Naive thymus-derived CD4-positive, alpha-beta T cell (primary cell): ENCODE measurements at places on chromosomes 5 and 9. TPM values are rescaled to one million over a fixed set of nuclear protein-coding genes. Genes with fewer than 3 reads are reported as not detected.

DNA sequence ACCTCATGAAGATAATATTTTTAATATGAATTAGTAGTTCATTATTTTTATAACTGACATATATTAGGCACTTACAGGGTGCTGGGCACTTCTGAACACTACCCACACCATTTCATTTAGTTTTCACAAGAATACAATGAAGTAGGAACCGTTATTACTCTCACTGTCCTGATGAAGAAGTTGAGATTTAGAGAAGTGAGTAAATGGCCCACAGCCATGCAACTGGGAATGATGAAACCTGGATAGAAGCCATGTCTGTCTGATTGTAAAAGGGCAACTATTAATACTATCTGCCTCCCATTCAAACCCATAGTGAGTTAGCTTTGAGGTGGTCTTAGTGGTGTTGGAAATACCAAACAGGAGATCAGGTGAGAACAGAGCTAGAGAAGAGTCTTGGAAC is 29.6 kb upstream of the OTULINL start:
- H3K27me3 ChIP-seq = no peaks in the 10 kb centered on the region
- no peak overlapping the region for H3K4me3 ChIP-seq
- no peak for DNase-seq
- no peak overlapping the region for H3K27ac ChIP-seq
- H3K36me3 ChIP-seq = no peaks in the 10 kb centered on the region

GRCh38 chr5:170121321-170121720 is 15.6 kb downstream of the FOXI1 start:
- H3K27me3 ChIP-seq = no peaks in the 10 kb centered on the region
- no peak overlapping the region for H3K4me3 ChIP-seq
- DNase-seq = no peak
- H3K36me3 ChIP-seq = no peaks in the 10 kb centered on the region
- H3K27ac ChIP-seq = no peak overlapping the region

GRCh38 chr5:169094586-169095409 is 206.1 kb downstream of the SLIT3 start:
- no peaks in the 10 kb centered on the region for H3K36me3 ChIP-seq
- DNase-seq = no peak
- no peaks in the 10 kb centered on the region for H3K4me1 ChIP-seq

Gene C9orf85
- total RNA-seq = 4.8 TPM

Gene UNC13B
- 1.6 TPM for total RNA-seq

DNA sequence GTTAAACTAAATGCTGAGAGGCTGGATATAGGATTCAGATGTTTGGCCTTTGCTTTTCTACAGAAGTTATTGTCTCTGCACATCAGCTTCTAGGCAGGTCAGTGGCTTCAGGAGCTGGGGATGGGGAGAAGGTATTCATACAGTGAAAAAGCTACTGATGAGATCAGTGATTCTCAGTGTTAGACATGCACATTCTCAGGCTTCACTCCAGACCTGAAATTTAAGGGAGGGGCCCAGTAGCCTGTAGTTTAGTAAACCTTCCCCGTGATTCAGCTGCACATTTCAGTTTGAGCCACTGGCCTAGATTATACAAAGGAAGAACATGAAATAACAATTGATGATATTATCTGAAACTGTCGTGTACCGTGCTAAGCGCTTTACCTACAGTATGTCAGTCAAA is 127.2 kb downstream of the ARHGAP26 start:
- no peak overlapping the region for H3K4me3 ChIP-seq
- peaks cover 6% of the 10 kb centered on the region for H3K36me3 ChIP-seq
- no peaks in the 10 kb centered on the region for H3K4me1 ChIP-seq
- H3K27ac ChIP-seq = no peak overlapping the region

Gene PGM5
- not detected in 2 replicates for total RNA-seq

- H3K4me3 ChIP-seq = no peak overlapping the region
- no peak overlapping the region for H3K27ac ChIP-seq
- H3K27me3 ChIP-seq = no peaks in the 10 kb centered on the region
- H3K36me3 ChIP-seq = no peaks in the 10 kb centered on the region
- DNase-seq = no peak
Observed at GRCh38 chr5:1515311-1515920, 8.3 kb downstream of the LPCAT1 start.

Gene PLPP7
- total RNA-seq = not detected
